ENCODE measurements at places on chromosomes 7 and 10. TPM values are rescaled to one million over a fixed set of nuclear protein-coding genes. Genes with fewer than 3 reads are reported as not detected.

TMEM196 gene
- total RNA-seq, result not detected

COL13A1 gene
- total RNA-seq, result not detected

DNA sequence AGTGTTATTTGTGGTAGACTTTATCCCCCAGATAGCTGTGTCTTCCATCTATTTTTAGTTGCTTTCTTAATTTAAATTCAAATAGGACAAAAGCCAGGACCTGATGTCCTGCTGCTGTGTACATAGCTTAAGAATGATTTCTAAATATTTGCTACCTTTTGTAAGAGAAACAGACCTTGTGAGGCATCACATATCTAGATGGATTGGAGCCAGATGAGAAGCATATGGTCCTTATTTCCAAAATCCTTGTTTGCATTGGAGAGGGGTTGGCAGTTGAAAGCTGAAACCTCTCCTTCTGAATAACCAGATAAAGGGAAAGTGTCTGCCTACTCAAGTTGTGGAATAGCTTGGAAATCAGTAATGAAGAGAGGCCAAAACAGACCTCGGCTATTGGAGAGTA, 50.7 kb upstream of the AMPH start:
- H3K4me3 ChIP-seq, result no peak overlapping the region
- no peak for DNase-seq
- H3K27me3 ChIP-seq, result no peaks in the 10 kb centered on the region
- H3K36me3 ChIP-seq, result no peaks in the 10 kb centered on the region
- H3K4me1 ChIP-seq, result no peaks in the 10 kb centered on the region

DNA sequence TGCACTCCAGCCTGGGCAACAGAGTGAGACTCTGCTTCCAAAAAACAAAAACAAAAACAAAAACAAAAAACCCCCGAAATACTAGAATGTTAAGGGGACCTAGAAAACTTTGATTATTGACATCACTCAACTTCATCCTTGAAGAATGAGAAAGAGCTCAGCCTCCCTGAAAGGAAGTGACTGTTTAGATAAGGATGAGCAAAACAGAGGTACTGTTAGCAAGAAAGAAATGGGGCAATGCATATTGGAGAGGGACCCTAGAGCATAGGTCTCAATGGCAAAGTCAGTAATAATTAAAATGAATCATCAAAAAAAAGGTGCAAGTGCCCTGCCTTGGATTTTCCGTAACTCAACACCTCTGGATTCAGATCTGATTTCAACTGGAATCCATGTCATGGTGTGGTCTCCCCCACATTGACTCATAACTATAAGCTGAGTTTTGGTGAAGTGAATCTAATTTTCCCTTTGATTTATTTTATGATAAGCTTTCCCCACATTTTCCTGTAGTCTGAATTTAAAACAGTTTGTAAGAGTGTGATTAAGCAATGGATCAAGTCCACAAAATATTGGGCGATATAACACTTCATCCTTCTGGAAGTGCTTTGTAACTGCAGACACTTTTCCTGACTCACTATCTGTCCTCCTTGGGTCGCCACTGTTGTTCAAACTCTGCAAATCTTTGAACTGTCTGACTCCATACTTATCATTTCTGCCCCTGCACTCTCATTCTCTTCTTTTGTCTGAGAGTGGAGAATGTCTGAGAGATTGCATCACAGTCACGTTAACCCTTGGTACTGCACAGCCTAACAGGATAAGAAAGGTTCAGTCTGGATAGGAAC, 224.8 kb upstream of the LYZL1 start:
- no peak overlapping the region for H3K27ac ChIP-seq
- no peak overlapping the region for H3K4me3 ChIP-seq
- H3K4me1 ChIP-seq, result no peaks in the 10 kb centered on the region
- no peak for DNase-seq

GRCh38 chr7:143380646-143381426, at the start of gene ZYX:
TSS of gene ZYX (plus strand) at chr7:143381345. CDS start at chr7:143381572, 227 bp downstream.
- no peaks in the 10 kb centered on the region for H3K36me3 ChIP-seq
- no peak within 1 kb of the TSS for H3K27ac ChIP-seq
- H3K4me3 ChIP-seq, result peak within 1 kb of the TSS; percentile 83
- peak; percentile 91 for DNase-seq

DNA sequence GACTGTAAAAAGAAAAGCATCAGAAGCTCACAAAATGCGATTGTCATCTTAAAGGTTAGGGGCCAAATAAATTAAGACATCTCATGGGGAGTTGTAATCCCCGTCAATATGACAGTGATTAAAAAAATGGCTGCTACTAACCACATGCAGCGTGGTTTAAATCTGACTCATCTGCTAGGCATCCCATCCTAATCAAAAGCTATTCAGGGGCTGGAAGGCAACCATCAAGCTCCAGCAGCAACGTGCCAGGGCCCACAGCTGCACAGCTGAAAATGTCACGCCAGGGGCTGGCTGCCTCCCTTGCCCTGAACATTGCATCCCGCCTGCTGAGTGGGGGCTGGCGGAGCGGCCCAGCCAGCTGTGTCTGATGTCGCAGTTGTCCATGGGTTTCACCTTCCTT, 66.3 kb upstream of the FRMD4A start:
- H3K27me3 ChIP-seq, result no peaks in the 10 kb centered on the region
- H3K4me3 ChIP-seq, result no peak overlapping the region
- no peaks in the 10 kb centered on the region for H3K4me1 ChIP-seq
- no peak for DNase-seq

DNA sequence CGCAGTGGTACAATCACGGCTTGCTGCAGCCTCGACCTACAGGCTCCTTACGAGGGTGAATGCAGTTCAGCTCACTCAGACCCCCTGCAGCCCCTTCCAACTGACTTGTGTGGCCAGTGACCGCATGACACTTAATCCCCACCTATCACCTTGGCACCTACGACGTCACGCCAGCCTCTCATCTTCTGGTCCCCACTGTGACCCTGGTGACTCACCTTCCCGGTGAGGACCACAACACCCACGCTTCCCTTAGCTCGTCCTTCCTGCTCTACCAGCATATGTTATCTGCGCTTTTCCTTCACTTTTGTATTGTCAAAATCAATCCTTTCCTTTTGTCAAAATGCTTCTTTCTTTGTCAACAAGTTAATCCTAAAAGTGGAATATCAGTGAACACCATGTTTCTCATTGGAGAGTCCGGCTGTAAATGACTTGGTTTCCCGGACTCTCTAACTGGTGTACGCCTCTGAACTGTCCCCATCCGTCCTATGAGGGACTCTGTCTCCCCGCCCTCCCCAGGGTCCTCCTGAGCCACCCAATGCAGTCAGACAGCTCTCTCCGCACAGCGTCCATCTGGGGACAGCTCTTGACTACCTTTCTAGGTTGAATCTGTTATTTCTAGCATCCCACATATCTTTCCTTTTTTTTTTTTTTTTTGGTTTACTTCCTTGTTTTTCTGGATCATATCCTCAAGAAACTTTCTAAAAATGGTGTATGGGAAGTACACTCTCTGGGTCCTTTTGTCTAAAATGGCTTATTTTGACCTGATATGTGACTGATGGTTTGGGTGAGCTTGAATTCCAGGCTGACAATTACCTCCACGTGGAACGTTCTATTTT, 37.3 kb downstream of the CFAP46 start:
- H3K27ac ChIP-seq, result no peak overlapping the region
- no peak overlapping the region for H3K4me3 ChIP-seq
- H3K36me3 ChIP-seq, result no peaks in the 10 kb centered on the region
- DNase-seq, result no peak
- no peaks in the 10 kb centered on the region for H3K4me1 ChIP-seq

DNA sequence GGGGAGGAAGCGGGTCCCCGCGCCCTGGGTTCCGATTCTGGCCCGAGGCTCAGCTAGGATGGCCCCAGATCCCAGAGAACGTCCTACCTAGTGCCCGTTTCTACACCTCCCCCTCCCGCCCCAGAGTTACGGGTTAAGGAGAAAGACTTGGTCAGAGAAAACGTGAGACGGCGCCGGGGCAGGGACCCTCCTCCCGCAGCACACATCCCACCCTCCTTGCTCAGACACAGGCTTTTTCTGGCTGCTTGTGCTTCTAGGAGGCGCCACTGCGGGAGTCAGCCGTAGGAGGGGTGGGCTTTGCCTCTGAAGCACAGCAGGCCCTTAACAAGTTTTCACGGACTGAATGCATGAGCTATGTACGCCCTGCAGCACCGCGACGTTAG, 104.9 kb upstream of the LEP start:
- H3K36me3 ChIP-seq, result no peaks in the 10 kb centered on the region
- peak overlapping the region; percentile 78 for H3K4me3 ChIP-seq
- no peak for DNase-seq

Measured in Karpas-422 (cell line).